ENCODE measurements at places on chromosomes 3 and 15.

DNA sequence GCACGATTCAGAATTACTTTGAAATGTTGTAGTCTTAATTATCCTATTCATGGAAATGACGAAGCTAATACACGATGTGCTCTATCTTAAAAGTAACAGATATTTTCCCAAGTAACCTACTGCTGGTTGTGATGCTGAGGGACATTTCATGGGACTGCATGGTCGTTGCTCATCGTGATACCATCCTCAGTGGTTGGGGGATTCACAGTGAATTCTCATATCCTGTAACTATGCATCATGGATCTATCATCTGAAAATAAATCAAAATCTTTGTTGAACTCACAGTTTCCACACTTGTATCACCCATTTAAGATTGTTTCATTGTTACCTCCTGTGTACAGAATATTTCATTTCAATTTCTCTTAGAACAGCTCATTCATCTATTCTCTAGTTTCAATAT is 84.7 kb downstream of the OPA1 start:
- no peak for DNase-seq

DNA sequence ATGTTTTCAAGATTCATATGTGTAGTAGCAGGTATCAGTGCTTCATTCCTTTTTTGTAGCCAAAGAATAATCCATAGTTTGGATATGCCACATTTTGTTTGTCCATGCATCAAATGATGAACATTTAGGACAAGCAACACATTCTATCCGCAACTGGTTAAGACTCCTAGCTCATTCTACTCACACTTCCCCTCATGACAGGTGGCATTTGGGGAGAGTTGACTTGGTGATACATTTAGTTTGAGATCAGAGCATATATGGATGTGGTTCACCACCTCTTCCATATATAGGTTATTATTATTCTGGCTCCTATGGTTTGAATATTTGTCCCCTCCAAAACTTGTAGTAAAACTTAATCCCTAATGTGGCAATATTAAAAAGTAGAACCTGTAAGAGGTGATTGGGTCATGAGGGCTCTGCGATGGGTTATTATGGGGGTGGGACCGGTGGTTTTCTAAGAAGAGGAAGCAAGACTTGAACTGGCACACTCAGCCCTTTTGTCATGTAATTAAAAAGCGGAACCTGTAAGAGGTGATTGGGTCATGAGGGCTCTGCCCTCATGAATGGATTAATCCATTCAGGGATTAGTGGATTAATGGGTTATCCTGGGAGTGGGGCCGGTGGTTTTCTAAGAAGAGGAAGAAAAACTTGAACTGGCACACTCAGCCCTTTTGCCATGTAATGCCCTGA is 75.3 kb upstream of the HRH1 start:
- DNase-seq: no peak

GRCh38 chr3:183489455-183490210 is 61.2 kb upstream of the MCF2L2 start:
- DNase-seq: no peak

- DNase-seq: no peak
These were observed 46.9 kb upstream of the PPP2R3A start for GRCh38 chr3:135918600-135918999.

DNA sequence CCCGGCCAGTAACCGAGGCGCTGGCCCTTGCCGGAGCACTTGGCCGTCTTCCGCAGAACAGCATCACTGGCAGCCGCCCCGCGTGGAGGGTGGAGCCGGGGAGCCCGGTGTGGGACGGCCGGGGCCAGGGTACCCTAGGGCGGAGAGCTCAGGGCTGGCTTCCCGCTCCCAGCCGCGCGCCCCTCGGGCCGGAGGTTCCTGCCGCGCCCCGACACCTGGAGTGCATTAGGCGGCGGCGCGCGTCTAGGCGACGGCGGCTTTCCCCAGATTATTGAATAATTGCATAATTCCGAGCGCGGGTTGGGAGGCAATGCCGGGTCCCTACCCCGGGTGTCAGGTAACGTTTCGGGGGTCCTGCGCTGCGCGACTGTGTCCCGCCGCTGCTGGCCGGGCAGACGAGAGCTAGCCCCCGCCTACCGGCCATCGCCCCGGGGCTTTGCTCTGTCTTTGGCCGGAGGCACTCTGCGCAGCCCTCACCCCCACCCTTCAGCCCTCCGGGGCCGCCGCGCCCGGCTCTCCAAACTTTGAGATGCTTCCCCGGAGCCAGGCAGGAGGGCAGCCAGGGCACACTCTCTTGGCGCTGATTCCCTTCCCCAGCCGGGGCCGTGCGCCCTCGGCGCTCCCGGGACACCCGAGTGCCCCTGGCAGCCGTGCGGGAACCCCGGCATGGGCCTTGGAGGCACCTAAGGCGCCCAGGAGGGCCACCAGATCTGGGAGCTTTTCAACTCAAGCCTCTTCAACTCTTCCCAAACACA is 749 bp downstream of the ITGA11 start:
- no peak for DNase-seq

DNA sequence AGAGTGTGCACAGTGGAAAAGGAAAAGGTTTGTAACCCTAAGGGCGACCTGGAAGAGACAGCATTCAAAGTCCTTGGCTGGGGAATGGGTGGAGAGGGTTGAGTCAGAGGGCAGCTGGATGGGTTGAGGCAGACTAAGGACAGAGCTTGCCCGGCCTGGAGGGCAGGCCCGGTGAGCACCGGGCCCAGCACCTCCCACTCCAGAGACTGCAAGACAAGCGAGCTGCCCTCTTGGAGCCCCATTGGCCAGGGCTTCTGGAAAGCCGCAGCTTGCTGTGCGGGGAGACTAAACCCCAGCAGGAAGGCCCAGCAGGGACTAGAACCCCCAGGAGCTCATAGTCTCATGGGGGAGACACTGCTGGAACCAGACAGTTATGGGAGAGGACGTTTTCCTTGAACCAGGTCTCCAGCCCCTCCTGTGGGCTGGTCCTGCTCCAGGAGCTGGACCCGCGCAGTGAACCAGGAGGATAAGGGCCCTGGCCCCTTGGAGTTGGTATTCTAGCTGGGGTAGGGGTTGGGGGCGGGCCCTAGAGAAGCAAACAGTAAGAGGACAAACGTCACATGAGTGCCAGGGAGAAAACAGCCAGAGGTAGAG is 59.1 kb downstream of the RGMA start:
- DNase-seq: no peak
